ENCODE measurements at places on chromosomes 11 and 22.

DNA sequence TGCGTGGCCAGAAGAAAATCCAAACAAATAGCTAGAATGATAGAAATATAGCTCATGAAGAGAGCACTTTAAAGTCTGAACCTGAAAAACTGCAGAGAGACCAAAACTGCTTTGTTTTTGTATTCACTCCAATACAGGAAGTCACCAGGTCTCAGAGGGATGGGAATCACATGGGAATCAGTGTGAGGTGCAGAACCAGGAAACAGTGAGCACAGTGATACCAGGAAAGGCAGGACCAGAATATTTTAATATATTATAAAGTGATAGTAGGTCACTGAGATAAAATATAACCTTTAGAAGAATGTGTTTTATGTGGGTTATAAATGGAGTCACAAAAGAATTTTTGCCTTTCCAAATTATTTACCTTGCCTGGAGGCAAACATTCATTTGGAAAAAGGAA, 277.3 kb downstream of the CASP12 start:
- DNase-seq: no peak

GRCh38 chr11:35424157-35424940, 5.0 kb upstream of the SLC1A2 start:
- no peak for DNase-seq

- DNase-seq: peak; percentile 46
Measured at GRCh38 chr11:86197448-86197847, 47.1 kb upstream of the EED start.

DNA sequence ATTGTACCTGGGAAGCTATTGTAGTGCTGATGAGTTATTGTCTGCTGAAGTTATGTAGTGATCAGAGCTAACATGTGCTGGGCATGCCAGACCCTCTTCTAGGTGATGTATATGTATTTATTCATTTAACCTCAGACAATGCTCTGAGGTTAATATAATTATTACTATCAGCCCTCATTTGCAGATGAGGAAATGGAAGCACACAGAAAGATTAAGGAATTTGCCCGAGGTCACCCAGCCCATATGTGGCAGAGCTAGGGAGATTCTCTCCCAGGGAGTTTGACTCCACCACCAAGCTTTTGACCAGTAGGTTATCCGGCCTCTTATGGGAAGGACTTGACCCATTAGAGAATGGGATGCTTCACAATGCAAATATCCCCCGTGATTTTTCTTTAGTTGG, 114.2 kb upstream of the NAV2 start:
- DNase-seq: no peak

DNA sequence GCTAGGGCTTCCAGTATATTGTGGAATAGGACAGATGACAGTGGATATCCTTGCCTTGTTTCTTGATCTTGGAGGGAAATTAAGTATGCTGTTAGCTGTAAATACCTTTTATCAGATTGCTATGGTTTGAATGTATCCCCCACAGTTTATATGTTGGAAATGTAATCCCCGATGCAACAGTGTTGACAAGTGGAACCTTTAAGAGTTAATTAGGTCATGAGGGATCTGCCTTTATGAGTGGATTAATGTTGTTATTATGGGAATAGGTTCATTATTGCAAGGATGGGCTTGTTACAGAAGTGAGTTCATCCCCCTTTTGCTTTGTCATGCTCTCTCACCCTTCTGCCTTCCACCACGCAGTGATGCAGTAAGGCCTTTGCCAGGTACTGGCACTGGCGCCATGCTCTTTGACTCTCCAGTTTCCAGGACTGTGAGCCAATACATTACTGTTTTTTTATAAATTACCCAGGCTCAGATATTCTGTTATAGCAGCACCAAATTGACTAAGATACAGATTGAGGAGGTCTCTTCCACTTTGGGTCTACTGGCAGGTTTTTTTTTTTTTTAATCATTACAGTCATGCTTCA, 16.4 kb downstream of the CABIN1 start:
- DNase-seq: no peak

- DNase-seq: no peak
Measured at GRCh38 chr11:131065435-131066413, 149.4 kb upstream of the SNX19 start.

DNA sequence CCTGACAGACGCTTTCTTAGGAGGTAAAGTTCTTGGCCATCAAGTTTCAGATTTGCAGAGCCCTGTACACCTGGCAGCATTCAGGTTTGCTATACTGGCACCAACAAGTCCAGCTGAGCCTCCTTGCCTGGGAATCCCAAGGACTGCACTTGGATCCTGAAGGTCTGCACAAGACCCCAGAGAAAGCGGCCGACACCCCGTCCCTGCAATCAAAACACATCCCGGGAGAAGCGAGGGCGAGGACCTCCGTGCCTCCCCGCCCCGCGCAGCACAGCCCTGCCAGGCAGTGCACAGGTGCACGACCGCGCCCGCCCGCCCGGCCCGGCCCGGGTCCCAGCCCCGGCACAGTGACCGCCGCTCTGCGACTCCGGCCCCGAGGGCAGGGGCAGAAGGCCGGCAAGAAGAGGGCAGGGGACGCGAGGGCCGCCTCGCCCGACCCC, 559 bp downstream of the MRTFA start:
- no peak for DNase-seq

DNA sequence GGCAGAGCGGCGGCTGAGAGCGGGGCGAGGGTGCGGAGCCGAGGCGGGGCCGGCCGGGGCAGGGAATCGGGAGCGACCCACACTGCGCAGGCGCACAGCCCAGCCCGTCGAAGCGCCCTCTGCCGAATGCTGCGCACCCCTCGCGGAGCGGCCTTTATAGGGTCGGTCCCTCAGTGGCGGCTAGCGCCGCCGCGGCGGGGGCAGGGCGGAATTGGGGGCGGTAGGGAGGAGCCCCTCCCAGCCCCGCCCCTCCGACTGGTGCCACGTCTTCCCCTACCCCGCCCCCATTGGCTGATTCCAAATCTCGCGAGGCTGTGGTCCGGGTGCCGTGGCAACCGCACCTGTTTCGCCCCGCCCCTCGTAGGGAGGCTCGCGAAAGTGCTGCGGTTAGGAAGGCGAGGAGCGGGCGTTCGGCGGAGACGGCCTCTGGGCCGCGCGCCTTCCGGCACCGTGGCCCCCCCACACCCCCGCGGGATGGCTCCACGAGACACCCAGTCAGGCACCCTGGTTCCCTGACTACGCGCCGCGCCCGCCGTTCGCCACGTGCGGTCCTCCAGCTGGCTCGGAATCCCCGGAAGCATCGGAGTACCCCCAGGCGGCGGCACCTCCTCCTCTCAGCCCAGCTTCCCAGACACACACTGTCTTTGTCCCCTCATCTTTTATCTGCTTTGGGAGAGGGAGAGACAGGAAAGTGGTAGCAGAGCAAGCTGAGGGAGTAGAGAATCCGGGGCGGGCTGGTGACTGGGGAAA, at the start of gene EHD1:
Gene EHD1, minus strand, starts transcription at position 128 of the 750 bp plus-strand sequence. CDS start 157 bp downstream, outside the sequence.
- DNase-seq: peak; percentile 99

- no peak for DNase-seq
Measured at GRCh38 chr11:3095712-3096361, 38.6 kb upstream of the CARS1 start.

GRCh38 chr22:46297151-46297812, 612 bp downstream of the GTSE1 start:
- no peak for DNase-seq

- no peak for DNase-seq
Measured at GRCh38 chr11:71164621-71165020, 87.8 kb downstream of the SHANK2 start.

DNA sequence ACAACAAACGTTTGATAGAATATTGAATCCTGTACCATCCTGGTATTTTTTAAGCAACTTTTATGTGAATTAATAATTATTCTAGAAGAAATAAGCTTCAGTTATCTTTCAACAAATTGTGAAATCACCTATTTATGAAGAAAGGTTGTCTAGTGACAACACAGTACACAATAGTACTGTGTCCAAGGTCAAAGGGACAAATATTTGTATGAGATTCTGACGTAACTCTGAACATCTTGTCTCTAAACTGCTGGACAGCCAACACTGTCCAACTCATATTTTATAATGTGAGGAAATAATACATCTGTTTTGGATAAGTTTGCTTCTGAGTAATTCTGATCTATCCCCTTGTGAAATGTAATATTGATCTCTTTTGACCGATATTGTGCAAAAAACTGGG, 18.9 kb downstream of the CASP5 start:
- no peak for DNase-seq

GRCh38 chr22:21674638-21675245, 8.9 kb downstream of the PPIL2 start:
- DNase-seq: no peak

DNA sequence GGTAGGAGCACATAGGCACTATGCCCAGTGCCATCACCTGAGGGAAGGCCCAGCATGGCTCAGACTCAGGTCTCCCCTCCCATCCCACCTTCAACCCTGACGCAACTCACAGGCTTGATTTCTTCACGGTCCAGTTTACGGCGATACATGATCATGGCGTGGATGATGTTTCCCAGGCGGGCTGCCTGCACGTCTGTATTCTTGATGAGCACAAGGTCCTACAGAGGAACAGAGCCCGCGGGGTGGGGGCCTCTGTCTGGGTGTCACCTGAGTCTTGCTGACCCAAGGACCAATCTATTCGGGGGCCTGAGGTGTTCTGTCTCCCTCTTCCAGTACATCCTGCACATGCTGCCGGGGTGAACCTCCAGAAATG, 3.9 kb downstream of the CPT1B start:
- no peak for DNase-seq

DNA sequence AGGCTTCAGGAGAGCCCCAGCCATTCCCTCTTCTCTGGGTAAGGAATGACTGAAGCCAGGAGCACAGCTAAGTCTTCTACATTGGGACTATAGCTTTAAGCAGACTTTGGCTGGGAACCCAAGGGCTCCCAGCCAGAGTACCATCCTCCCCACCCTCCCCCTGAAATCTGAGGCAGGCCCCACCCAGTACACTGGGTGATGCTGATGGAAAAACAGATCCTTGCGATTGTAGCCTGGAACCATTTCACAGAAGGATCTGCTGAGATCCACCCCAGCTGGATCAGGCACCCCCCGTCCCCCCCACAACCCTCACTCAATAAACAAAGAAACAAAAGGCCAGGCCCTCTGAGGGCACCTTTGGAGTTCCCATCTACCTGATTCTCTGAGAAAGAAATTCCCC, 39.8 kb downstream of the IL18BP start:
- no peak for DNase-seq

DNA sequence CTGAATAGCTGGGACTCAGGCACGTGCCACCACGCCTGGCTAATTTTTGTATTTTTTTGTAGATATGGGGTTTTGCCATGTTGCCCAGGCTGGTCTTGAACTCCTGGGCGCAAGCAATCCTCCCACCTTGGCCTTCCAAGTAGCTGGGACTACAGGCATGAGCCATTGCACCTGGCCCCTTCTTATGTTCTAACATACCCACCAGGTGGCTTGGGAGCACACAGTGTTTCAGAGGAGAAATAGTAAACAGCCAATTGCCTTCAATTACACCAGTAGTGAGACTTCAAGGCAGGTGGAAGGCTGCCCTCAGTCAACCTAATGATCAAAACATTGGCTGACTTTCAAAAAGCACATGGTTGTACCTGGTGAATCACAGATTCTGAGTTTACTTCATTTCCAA, 167.2 kb downstream of the SWAP70 start:
- DNase-seq: no peak

- DNase-seq: no peak
Measured at GRCh38 chr22:20558534-20558933, 51.1 kb downstream of the MED15 start.

DNA sequence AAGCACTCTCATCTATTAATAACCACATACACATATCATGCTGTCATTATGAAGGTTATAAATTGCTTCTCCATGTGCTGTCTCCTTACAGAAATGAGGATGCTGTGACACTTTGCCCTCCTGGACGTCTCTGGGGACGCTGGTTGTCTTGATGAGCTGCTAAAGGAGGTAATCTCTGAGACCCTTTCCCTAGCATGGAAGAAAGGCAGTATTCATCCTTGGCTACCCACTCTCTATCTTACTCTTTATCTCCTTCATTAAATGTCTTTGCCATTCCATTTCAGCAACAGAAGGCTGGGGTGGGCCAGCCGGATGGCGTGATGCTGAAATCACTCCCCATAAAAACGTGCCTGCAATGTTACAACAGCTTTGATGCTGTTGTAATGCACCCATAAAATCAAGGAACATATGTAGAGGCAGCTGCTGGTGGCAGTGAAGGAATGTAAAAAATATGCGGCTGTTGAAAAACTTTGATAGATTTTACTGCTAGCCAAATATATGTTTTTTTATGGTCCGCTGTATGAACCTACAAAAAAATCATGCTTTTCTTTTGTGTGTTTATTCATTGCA, 715.1 kb upstream of the API5 start:
- no peak for DNase-seq

DNA sequence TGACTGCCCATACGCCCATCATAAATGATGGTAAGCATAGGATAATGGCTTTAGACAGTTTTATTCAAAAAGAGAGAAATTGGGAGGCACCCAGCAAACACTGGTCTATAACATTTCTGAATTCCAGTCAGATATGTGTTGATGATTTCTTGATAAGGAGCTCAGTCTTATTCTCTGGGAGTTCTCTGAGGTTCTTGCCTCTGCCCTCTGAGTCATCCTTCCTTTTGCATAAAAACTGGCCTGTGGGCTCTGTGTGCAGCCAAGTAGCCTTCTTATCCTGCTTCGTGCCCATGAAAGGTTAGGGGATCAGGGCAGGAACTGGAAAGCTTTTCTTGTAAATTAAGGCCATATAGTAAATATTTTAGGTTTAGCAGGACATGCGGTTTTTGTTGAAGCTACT, 48.9 kb downstream of the FAR1 start:
- DNase-seq: no peak

- no peak for DNase-seq
Measured at GRCh38 chr11:102572554-102573220, 42.1 kb upstream of the MMP7 start.

GRCh38 chr22:46374663-46375474, 39.4 kb downstream of the TRMU start:
- DNase-seq: no peak

- DNase-seq: no peak
Measured at GRCh38 chr11:122264121-122264520, 148.1 kb upstream of the BLID start.

- DNase-seq: peak; percentile 99
Measured at GRCh38 chr11:65121865-65122696, at the start of the genes FAU and MRPL49. FAU (minus strand) TSS chr11:65122134; CDS start chr11:65121813, 321 bp downstream. MRPL49 (plus strand) TSS chr11:65122321; CDS start chr11:65122347, 26 bp downstream.

DNA sequence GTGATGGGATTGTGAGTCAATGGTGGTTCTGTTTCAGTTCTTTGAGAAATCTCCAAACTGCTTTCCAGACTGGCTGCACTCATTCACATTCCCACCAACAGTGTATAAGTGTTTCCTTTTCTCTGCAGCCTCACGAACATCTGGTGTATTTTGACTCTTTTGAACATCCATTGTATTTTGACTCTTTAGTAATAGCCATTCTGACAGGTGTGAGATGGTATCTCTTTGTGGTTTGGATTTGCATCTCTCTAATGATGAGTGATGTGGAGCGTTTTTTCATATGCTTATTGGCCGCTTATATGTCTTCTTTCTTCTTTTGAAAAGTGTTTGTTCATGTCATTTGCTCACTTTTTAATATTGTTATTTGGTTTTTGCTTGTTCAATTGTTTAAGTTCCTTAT, 19.4 kb downstream of the NELL1 start:
- DNase-seq: no peak

Measured in inflammatory macrophage (primary cell).